Stimulated activated CD8-positive, alpha-beta memory T cell treated with anti-CD3 and anti-CD28 coated beads, Interleukin-4, amount 100 ng/mL, for 48 hours (primary cell): ENCODE measurements at places on chromosomes 6 and 20.
A peak's percentile ranks its signal among the peaks of the same experiment; 100 is the strongest.

DNA sequence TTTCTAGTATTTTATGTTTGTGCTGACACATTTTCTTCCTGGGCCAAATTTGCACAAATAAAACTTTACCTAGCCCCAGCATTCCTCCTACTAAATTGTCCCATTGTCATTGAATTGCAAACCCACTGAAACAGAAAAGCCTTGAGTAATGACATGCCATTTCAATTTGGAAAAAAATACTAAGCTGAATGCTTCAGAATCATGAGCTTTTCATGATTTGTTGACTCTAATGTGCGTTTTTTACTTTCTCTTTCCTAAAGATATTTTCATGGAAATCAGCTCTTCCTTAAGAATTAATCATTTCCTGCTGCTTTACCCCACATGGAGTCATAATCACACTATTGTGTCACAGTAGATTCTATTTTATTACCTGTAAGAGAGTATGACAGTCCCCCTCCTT, 47.4 kb downstream of the TRDN start:
- DNase-seq, result no peak

DNA sequence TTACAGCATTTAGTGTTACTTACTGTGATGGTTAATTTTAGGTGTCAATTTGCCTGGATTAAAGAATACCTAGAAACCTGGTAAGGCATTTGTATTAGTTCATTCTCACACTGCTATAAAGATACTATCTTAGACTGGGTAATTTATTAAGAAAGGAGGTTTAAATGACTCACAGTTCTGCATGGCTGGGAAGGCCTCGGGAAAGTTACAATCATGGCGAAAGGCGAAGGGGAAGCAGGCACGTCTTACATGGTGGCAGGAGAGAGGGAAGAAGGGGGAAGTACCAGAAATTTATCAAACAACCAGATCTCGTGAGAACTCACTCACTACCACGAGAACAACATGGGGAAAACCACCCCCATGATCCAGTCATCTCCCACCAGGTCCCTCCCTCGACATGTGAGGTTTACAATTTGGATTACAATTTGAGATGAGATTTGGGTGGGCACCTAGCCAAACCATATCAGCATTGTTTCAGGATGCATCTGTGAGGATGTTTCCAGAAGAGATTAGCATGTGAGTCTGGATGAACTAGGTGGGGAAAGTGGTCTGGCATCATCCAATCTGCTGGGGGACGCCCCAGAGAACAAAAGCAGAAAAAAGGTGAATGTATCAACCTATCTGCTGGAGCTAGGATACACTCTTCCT, 76.8 kb downstream of the MKKS start:
- DNase-seq, result no peak

- no peak for DNase-seq
These were observed 46.9 kb downstream of the UST start for GRCh38 chr6:148793721-148794120.

- no peak for DNase-seq
These were observed 42.0 kb upstream of the KCNQ5 start for GRCh38 chr6:72579865-72580264.

- DNase-seq, result no peak
These were observed 18.0 kb upstream of the CDK5RAP1 start for GRCh38 chr20:33419140-33419974.

- DNase-seq, result no peak
These were observed 31.4 kb downstream of the SENP6 start for GRCh38 chr6:75633045-75633444.

GRCh38 chr6:138493413-138493812, 5.9 kb downstream of the NHSL1 start:
- no peak for DNase-seq

DNA sequence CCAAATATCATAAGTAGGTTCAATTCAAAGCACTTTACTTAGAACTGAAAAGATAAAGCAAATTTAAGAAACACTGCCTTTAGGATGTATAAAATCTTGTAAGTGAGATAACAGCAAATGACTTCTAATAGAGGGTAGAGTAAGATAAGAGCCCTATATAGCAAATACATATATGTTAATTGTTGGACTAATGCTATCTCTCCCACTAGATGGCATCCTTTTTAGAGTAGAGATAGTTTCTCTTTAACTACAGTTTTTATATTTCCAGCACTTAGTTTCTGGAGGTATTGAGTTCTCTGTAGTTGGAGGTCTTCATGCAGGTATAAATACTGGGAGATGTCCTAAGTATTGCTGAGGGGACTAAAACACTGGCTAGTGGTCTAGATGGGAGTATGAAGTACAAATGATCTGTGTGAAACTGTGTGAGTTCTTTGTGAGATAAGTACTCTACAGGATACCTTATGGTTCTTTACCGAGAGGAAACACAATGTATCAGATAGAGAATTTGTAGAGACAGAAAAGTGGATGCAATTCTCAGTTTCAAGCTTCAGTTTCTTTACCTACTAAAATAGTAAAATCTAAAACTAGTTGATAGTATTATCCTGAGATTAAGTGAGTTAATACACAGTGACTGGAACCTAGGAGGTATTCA, 399.3 kb downstream of the KHDRBS2 start:
- no peak for DNase-seq

GRCh38 chr20:23255106-23255505, 95.5 kb upstream of the NXT1 start:
- no peak for DNase-seq

DNA sequence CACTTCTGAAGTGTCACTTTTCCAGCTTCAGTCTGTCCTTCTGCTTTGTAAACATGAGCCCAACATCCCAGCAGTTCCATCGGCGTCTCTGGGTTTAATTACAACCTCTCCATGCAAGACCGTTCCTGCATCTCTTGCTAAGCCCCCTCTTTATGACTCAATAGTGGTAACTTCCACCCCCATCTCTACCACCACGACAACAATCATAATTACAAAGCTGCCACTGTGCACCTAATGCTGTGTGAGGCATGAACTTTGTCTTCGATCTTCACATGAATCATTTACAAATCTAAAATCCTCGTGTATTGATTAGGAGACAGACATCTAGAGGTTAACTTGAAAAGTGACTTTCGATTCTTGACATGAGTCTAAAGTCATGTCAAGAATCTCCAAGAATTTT, 4.9 kb upstream of the CCR6 start:
- DNase-seq, result no peak

GRCh38 chr6:1988843-1989242, 256.6 kb downstream of the GMDS start:
- DNase-seq, result no peak

DNA sequence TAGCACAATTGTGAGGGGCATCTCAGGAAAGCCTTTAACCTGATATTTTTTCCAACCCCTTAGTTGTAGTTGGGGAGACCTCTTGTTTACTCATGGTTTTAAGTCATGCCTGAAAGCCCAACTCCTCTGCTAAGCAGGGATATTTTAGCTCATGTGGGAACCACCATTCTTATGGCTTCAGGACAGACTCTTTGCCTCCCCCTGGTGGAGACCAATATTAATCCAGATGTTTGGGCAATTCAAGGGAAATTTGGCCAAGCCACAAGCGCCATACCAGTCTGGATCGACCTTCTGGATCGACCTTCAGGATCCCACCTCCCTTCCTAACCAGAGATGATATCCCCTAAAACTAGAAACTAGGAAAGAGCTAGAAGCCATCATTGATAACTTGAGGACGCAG, 211.2 kb downstream of the C6orf118 start:
- DNase-seq, result no peak

- DNase-seq, result no peak
These were observed 10.4 kb downstream of the CD83 start for GRCh38 chr6:14128012-14128411.

- DNase-seq, result no peak
These were observed 257.4 kb downstream of the PLCB1 start for GRCh38 chr20:8389381-8390036.

GRCh38 chr6:125944896-125945295, 11.7 kb upstream of the HINT3 start:
- no peak for DNase-seq

DNA sequence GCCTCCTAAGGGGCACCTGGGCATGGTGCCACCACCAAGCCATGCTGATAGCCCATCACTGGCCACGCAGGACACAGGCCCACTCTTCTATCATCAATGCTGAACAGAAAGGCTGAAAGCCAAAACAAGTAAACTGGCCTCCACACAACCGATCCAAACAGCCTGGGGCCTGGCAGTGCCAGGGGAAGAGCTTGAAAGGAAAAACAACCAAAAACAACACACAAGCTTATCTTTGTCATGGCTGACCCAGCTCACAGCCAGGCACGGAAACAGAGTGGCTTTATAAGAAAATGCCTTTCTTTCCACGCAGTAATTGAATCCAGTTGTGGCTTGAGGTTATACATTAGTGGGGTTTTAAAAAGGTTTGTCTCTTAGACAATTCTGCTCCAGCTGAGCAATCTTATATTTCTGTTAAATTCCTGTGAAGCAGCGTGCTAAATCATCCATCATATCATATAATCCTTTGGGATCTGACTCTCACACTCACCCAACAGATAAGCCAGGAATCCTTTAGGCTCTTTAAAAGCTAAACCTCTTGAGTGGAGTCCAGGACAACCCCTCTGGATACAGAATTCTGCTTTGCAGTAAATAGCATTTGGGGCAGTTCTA, 65.4 kb upstream of the SLC22A16 start:
- no peak for DNase-seq

DNA sequence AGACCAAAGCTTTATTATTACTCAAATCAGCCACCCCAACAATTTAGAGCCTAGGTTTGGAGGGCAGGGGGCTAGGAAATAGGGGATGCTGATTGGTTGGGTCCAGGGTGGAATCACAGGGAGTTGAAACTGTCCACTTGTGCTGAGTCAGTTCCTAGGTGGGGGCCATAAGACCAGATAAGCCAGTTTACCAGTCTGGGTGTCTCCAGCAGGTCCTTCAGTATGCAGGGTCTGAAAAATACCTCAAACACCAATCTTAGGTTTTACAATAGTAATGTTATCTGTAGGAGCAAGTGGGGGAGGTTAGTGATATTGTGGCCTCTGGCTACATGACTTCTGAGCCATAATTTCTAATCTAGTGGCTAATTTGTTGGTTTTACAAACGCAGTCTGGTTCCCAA, 63.2 kb downstream of the UBR2 start:
- no peak for DNase-seq

GRCh38 chr20:38395165-38395564, 40.0 kb downstream of the SNHG17 start:
- no peak for DNase-seq

DNA sequence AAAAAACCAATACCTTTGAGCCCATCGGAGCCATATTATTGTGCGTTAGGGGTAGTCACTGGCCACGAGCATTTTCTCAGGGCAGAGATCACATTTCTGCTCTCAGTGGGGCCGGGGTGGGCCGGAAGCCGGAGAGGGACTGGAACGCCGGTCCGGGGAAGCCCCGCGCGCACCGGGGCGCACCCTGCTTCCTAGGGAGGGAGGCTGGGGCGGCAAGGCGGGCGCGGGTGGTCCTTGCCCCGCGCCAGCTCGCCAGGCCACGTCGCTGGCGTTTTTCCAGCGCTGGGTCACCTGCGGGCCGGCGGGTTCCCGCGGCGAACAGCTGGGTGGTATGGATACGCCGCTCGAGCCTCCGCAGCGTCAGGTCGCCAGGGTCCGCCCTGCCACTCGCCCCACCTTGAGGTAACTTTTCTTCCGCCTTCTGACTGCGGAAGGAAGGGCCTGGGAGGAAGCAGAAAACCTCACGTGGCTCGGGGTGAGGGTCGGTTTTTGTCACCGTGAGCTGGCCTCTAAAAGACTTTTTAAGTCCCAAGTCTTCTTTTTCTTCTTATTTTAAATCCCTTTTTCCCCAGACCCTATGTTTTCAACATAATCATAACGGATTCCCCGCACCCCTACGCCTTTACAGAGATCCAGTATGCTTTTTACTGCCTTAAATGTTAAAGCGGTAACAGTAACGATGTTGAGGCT, 2.7 kb upstream of the EEF1A1 start:
- DNase-seq, result peak; percentile 82

DNA sequence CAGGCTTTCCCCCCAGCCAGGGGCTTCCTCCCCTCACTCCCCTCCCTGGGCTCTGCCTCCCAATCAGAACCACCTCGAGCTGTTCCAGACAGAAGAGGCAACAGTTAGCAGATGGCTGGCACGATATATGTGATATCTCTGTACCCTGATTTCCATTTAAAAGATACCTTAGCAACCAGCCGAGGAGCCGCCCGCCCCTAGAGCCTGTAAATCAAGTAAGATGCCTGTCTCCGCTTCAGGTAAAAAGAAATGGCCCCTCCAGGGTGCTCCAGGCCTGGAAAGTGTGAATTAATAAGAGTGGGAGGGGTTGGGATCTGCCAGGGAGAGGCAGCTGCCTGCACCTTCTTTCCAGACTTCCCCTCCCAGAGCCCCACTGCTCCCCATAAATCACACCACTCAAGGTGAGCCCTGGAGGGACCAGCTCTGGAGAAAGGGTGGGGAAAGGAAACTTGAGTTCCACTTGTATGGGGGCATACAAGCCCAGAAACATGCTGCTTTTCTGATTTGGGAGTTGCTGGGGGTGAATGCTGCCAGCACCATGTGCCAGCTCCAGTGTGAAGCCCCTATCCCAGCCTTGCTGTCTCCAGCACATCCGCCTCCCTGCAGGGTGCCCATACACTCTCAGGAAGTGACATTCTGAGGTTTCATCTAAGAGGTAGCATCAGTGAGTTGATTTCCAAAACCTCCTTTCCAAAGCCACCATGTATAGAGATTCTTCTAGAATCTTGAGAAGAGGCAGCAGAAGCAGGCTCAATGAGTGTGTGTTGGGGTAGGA, 148.0 kb downstream of the LRFN2 start:
- no peak for DNase-seq

GRCh38 chr20:36246401-36246800, 10.1 kb downstream of the AAR2 start:
- no peak for DNase-seq

DNA sequence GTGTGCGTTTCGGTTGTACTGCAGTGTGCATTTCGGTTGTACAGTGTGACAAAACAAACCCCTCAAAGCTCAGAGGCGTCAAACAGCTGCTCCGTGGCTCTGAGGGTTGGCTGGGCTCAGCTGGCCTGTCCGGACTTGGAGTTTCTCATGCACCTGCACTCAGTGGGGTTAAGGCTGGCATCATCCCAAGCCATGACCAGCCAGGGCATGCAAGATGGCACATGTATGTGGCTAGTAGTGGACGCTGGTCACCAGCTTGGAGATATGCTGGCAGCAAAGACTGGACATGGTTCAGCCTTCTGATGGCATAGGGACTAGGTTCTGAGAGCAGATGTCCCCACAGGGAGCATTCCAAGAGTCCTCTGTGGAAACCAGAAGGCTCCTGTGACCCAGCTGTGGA, 187.2 kb downstream of the CDH4 start:
- DNase-seq, result no peak

DNA sequence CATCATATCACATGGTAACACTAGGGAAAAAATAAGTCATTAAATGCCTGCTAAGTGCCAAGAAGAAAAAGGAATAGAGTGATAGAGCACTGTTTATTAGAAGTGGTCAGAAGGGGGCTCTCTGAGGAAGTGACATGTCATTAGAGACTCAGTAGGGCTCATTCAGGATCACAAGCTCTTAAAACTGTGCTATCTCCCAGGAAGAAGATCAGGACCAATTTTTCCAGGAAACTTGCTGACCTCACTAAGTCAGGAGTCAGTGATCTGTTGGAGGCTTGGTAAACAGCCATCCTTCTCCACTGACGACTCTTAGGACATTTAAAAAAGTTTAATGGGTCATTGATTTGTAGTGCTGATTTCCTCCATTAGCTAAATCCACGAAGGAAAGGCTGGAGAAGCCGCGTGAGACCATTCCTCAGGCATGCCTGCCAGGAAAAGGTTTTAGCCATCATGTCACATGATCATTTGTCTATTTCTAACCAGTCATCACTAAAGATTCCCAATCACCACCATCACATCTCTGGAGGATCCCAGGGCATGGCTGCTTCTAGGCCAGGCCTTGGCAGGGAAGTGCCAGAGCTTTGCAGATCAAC, 5.9 kb upstream of the PTPN1 start:
- no peak for DNase-seq
